ENCODE measurements at places on chromosomes 6 and 20.
A peak's percentile ranks its signal among the peaks of the same experiment; 100 is the strongest.

GRCh38 chr6:160121981-160122380 lies 366 bp downstream of the SLC22A1 start:
- DNase-seq, result no peak

- DNase-seq, result peak; percentile 11
These were observed 38.6 kb downstream of the OVOL2 start for GRCh38 chr20:18019068-18019467.

DNA sequence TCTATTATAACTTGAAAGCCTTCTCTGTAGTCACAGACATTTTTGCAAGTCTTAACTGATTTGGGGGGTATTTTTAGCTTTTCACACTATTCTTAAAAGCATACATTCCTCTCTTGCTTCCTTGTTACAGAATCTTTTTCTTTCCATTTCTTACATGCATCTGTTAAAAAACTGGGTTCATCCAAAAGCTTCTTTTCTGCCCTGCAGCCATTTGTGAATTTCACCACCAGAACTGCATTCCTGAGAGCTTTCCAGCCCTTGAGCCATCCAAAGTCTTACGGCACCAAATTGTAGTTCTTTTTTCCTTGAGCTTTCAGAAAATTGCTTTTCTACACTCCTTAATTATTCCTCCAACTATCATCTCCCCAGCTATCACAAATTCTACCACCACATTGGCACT lies 19.7 kb upstream of the GSTA4 start:
- DNase-seq, result no peak

DNA sequence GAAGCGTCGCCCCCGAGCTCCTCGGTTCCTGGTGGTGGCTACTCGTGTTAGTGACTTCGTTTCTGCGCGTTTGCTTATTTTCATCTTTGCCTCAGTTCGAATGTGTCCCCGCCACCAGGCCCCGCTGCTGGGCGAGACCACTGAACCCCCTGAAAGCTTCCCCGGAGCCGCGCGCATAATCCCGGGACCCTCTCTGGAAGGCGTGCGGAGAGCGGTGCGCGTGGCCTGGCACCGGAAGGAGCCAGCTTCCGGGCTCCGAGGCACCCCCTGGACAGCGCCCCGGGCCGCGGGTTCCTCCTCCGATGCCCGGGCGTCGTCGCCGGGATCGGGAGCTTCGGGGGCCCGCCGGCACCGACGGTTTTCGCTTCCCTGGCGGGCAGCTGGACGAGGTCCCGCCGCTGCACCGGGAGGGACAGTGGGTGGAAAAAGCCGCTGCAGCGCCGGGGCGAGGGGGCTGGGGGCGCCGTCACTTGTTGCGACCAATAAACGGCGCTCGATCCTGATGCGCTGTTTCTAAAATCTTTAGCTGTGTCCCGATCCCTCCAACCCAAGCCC lies 643 bp upstream of the SLC35D3 start:
- no peak for DNase-seq

DNA sequence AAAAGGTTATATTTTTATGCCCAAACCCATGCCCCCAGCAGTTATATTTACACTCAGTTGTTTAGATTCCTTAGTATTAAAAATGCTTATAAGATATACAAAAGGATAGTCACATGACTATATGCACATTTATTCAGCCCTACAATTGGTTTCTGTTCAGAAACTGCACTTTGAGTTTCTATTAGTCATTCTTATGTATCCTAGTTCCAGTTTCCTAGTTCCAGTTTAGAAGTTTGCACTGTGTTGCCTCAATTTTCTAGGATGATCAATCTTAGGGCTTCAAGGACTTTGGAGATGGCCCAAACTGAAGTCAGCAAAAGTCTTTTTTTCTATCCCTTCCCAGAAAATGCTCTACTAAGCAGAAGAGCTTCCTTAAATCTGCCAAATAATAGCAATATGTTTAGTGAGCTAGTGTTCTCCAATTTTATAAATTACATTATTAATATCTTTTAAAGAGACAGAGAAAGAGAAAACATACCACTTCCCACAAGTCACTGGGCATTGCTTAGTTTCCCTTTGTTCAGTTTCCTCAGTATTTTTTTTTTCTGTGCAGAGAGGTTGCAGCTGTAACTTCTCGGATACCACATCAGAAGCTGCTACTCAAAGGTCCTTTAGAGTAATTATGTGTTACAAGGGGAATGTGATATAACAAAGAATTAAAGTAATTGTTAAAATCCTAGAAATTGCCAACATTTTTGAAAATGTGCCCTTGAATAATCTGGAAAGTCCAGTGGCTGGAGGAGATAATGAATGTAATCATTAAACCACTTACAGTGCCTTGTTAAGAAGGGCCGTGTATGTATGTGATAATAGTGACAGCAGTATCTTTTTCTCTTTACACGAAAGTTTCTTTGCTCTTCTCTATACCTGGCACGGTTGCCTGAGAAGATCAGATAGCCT lies 138.8 kb downstream of the KHDRBS2 start:
- no peak for DNase-seq

DNA sequence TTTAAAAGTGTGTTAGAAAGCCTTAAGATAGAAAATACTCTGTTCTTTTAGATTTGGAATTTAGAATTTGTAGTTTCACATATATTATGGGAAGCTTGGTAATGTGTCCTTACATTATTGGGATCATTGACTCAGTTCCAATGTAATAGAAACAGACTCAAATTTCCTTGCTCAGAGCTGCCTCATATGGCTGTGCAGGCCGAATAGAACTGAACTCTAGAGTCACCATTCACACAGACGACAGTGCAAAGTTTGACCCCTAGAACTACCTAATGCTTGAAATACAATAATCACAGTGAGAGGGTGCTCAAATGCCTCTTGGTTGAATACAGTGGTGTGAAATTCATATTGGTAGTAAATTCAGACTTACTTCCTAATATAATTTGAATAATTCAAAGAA lies 482.7 kb upstream of the CITED2 start:
- DNase-seq, result no peak

DNA sequence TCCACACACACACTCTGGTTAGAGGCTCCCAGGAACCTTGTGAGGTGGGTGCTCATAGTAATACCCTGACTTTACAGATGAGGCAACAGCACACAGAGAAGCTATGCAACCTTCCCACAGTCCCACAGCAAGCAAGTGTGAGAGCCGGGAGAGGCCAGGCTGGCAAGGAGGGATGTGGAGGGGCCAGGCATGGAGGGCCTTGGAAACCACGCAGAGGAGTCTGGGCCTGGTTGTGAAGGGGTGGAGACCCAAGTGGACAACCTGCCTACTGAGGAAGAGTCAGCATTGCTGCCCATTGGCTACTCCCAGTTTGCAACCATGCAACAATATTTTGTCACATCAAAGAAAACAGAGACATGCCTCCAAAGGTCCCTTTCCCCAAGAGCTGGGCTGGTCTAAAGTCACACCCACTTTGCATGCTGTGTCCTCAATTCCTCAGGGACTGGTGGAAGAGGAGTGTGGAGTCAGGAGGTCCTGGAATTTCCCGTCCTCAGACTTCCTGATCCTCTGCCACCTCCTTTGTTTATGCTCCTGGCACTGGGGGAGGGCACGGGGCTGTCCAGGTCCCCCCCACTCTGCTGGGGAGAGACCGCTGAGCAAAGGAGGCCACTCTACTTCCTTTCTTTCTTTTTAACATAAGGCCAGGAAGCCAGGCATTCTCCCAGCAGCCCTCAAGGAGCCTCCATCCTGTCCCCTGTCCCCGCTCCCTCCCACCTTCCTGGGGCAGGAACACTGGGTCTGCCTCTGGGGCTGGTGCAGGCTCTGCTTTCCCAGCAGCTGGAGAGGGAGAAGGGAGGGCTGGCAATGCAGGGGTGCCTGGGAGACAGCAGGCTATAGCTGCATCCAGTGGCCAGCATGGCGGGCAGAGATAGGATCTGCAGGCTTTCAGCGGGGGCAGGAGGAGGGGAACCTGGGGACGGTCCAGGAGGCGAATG lies 68.3 kb downstream of the NOL4L start:
- no peak for DNase-seq

- DNase-seq, result no peak
These were observed 524.1 kb upstream of the NRSN1 start for GRCh38 chr6:23601811-23602345.

GRCh38 chr20:45452772-45453691 lies 16.5 kb upstream of the WFDC2 start:
- no peak for DNase-seq

GRCh38 chr6:101851911-101852310 lies 458.4 kb downstream of the GRIK2 start:
- no peak for DNase-seq

DNA sequence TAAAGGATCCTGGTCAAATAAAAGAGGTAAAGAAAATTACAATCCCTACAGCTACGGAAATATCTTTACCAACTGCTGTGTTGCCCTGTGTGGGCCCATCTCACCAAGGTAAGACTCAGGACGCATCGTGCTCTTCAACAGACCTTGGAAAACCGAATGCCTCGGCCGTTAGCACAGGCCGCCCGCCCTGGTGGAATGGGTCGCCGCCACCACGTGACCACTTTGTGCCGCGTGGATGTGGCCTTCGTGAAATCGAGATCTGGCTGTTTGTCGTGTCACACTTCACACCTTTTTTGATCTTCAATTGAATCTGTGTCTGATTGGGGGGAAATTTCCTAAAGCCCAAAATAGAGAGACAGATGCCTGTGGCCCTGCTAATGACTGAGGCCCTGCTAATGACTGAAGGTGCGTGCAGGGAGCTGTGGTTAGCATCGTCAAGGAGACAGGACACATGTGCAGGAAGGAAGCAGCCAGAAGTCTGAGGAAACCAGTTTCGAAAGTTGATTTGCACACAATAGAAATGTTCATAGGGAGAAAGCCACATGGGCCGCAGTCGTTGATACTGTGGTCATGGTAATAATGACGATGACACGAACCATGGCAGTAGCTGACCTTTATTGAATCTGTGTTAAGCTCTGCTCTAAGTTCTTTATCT lies 175.7 kb upstream of the SNX9 start:
- DNase-seq, result no peak

DNA sequence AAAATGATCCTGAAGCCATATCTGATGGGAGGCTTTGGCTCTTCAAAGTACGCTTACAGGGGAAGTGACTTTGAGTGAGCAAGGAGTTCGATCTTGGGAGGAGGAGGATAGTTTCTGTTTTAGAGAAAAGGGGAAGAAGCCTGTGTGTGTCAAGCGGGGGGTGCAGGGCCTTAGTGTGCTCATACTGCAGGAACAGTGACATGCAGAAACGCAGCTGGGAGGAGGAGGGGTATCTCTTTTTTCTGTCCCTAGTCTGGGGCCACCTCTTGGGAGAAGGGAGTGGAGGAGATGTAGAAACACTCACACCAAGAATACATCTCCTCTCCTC lies 19.8 kb downstream of the SIRPD start:
- DNase-seq, result peak; percentile 14

DNA sequence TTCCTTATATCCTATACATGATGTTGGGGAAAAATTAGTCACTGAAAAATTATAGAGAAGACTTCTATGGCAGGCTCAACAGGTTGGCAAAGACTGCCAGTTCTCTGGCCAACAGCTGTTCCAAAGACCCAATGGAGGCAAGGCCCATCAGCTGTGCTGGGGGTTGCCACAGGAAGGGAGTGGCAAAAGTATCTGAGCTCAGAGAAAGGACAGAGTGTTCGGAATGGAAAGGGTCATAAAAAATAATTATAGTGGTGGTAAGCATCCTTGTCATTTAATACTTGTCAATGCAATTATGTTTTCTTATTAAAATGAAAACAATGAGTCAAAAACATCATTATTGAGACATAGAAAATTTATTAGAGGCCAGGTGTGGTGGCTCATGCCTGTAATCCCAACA lies 36.1 kb downstream of the FASTKD5 start:
- DNase-seq, result no peak

DNA sequence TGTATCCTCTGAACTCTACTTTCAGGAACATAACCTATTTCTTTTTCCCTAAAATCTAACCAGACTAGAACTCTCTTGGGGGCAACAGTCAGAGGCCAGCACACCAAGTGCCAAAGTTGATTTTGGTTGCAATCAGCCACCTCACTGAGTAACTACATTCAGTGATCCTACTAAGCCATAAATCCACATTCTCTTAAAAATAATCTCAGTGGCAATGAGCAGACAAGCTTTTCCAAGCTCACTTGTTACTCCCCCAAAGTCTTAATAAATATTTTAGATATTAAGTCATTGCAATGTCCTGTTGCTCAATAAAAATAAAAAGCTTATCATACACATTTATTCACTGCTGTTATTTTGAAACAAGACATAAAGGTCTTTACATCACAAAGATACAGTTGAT lies 9.8 kb downstream of the RGS17 start:
- no peak for DNase-seq

DNA sequence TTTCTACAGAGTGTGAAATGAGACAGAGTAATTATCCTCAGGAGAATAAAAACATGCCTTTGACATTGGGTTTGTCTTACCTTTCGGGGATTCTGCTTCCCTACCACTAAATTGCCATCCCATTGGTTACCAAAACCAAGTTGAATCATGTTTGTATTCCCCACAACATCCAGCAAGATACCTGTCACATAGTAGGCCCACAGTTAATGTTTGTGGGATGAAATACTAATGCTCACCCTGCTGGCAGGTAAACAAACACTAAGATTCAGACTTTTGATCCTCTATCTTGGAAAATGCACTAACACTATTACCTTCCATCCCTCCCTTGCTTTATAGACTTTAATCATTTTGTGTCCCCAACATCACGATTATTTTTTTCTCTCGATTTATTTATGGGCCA lies 8.2 kb upstream of the STXBP5 start:
- DNase-seq, result no peak

GRCh38 chr20:49009899-49010631 lies 36.0 kb upstream of the CSE1L start:
- DNase-seq, result no peak

- no peak for DNase-seq
These were observed 15.9 kb upstream of the TRERF1 start for GRCh38 chr6:42467651-42468050.

DNA sequence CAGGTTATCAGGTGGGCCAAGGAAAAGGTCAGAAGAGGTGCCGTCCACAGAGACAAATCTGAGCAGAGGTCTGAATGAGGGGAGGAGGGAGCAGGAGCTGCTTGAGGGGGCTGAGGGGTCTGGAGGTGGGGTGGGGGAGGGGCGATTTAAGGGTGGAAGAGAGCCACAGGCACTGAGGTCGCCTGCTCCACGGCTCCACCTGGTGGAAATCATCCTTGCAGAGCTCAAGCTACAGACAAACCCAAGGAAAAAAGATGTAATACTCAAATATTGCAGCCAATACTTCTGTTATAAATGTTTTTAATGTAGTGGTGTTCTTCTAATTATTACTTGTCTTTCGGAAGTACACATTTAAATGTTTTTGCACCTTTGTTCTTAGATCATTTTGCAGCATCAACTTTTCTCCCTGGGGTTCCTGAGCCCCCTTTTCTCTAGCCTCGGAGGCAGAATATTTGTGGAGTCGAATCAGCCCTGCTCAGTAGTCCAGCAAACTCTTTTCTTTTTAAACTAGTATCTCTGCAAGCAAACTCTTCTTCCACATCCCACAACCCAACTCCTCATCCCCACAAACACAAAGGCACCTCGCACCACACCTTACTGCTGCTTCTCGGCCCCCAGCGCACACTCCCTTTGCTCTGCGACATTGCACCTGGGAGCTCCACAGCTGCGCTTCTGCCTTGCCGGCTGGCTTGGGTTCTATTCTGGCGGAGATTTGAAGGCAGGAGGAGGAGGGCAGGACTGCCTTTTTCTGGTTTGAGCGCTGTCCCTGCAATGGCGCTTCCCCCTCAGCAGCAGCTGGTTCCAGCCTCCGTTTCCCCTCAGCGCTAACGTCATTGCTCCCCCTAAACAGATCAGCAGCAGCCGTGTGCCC lies 51.0 kb upstream of the TFAP2A start:
- no peak for DNase-seq
